ENCODE measurements at places on chromosomes 4 and X.

GRCh38 chrX:95040104-95040503 is 1366.1 kb downstream of the FAM133A start:
- DNase-seq: no peak

GRCh38 chr4:83855044-83855443 is 319.1 kb downstream of the GPAT3 start:
- DNase-seq: peak; percentile 95

DNA sequence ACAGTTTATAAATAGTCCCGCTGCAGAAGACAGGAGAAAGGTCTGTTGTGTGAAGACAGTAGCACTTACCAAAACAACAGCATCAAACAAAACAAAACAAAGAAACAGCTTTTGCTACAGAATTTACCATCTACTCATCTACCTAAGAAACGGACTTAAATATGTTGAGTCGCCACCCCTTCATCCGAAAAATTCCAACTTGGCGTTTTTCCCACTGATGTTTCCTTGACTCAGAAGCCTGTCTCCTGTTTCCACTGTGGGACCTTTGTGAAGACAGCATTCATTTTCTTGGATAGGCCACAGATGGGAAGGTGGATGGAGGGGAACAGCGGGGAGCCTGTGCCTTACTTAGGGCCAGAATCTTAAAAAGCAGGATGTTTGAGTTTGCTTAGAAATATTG is 1.3 kb upstream of the ITM2A start:
- DNase-seq: no peak

DNA sequence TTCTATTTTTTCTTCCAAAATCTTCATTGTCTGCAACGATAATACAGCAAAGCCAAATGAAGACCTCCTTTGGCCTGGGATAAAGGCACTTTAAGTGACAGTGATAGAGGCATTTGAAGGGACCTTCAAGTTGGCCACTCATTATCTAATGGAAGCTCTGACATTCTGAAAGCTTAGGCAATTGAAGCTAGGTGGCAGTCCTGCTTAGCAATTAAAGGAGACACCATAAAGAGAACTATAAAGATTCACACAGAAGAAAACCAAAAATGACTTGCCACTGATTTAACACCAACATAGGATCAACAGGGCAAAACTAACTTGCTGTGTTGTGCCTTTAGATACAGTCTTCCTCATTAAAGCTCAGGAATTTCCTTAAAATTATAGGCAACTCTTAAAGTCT is 103.3 kb upstream of the TSPAN7 start:
- DNase-seq: no peak

DNA sequence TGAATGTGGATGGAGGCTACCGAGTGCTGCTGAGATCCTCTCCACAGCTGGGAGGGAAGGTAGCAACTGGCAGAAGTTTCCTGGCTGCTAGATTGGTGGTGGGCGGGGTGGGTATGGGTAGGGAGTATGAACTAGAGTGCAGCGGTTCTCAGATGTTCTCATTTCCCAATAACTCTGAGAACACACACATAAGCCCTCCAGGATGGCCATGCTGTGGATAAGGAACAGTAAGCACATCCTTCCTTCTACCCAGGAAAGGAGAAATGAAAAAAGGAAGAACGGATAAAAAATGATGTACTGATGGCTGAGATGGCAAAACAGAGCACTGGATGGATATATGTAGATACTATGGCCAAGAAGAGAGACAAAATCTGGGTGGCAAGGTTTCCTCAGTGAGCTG is 116.0 kb downstream of the ZNF827 start:
- no peak for DNase-seq

GRCh38 chr4:107432451-107432850 is 287.6 kb downstream of the PAPSS1 start:
- DNase-seq: no peak

GRCh38 chr4:82848706-82849105 is 42.2 kb downstream of the SEC31A start:
- no peak for DNase-seq

GRCh38 chrX:3779546-3779945 is 66.1 kb upstream of the PRKX start:
- DNase-seq: no peak

DNA sequence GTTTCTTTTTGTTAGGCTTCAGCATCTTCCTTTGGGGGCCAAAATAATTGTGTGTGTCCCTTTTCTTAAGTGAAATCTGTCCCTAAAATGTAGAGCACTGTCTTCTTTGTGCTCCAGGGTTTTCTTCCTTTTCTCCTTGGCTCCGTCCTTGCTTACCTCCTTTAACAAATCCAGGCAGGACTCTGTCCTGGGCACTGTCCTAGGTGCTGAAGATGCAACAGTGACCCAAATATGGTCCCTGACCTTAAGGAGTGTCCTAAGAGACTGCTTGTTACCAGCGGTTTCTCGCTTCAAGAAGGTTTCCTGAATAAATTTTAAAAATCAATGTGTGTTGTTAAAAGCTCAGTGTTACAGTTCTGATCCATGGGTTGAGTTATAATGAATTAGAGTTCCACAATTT is 471.8 kb downstream of the KCNIP4 start:
- peak; percentile 37 for DNase-seq

- DNase-seq: no peak
Observed at GRCh38 chr4:158111241-158111640, 61.6 kb downstream of the GASK1B start.

GRCh38 chr4:128787509-128788311 is 21.8 kb upstream of the JADE1 start:
- no peak for DNase-seq

DNA sequence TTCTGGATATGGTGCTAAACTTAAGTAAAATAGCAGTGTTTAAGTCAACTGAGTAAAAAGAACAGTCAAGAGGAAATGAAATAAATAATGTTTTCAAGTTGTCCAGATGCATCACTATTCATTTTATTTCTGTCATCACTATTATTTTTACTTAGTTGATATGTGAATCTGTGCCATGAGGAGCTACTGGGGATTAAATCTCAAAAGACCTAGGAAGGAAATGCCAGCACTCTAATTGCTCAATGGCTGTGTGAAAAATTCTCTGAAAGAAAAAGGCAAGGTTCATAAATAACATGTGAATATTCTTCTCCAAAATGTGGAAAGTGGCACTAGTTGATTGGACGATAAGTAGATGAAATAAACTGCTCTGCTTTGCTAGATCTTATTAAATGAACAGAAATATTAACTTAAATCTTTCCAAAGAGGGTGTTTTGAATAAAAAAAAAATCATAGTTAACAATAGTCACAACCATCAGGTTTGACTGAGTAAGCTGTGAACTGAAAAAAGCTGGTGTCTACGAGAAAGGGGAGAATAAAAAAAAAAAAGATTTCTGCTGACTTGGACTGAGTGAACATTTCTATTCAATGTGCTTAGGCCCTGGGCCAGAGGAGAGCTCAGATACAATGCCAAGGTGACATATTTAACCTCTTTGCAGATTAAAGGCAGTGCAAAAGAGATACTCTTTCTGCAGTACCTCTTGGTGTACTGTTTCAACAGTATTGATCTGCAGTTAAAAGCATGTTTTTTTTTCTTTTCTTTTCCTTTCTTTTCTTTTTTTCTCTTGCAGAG is 1.6 kb downstream of the SPARCL1 start:
- DNase-seq: no peak

DNA sequence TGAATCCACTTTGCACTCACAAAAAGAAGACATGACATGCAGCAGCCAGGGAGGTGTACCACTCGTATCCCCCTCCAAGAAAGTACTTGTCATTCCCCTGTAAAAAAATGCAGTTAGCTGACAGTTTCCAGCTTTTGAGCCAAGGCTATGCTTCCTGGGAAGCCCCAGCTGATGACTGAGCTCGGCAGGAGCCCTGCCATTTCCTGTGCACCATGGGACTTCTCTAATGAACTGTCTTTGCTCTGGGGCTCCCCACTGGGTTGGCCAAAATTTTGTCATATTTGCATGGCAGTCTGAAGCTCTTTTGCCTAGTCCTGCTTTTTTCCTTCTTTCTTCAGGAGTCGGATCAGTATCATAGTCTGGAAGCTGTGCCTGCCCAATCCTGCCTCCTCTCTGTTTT is 104.5 kb upstream of the MAOA start:
- no peak for DNase-seq

DNA sequence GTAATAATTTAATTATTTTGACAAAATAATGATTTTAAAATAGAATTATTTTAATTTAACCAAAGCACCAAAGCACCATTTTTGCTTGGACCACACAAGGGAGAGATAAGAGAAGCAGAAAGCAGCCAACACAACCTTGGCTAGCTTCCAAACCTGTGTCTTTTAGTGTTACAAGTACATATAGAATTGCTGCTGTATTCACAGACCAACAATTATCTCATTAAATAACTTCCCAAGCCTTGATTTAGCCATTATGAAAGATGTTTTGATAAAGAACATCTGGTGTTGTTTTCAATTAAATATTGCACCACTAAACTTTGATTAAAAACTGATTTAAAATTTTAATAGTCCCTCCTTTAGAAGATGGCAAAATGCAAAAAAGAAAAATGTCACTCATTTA is 14.0 kb upstream of the IGFBP7 start:
- DNase-seq: no peak

DNA sequence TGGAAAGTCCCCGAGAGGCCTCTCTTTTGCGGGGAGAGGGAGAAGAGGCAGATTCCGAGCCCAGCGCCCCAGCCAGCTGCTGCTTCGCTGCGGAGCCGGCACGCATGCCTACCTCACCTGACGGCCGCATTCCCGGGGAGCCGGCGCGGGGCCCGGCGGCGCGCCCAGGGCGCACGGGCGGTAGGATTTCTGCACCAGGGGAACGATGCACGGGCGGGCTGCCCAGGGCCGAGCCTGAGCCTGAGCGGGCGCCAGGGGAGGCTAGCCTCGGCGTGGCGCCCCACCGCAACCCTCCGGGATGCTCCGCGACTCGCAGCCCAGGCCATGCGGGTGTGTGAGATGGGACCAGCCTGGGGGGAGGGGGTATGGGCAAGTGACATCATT is 81.3 kb upstream of the SCML1 start:
- no peak for DNase-seq

DNA sequence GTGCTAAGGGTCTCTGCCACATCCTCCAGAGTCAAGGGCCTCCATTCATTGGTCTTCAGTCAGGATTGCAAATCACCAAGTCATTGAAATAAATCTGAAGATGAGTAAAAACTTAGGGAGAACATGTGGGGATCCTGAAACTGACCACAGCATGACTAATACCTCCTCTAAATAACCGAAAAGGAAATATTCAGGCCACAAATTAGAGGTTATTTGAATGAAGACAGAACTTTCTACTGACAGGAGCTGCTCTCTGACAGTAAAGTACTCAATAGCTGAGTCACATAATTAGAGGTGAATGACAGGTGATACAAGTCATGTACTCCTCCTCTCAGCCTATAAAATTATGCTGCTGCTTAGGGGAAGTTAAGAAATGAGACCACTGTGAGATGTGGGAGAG is 240.2 kb upstream of the F9 start:
- DNase-seq: no peak

DNA sequence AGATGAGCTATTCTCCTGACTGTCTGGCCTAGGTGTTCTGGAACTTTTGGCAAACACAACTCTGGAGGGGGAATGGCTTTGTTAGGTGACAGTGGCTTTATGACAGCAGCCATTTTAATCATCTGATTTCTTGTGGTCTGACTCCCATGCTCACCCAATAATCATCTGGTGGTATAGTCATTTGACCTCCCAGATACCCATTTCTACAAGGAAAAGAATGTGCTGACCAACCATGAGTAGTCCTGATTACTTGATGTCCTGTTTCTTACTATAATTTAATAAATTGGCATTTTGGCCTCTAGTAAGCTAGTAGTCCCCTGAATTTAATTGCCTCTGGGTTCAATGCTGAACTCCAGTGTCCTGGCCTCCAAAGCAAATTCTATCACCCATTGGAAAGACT is 109.9 kb upstream of the DUSP21 start:
- no peak for DNase-seq

- DNase-seq: no peak
Observed at GRCh38 chrX:119622356-119623232, 16.4 kb upstream of the NKRF start.
